ENCODE measurements at places on chromosomes 5 and 9. TPM values are rescaled to one million over a fixed set of nuclear protein-coding genes. Genes with fewer than 3 reads are reported as not detected.

The ASPN gene
- not detected for total RNA-seq

The SPINK1 gene
- not detected for total RNA-seq

DNA sequence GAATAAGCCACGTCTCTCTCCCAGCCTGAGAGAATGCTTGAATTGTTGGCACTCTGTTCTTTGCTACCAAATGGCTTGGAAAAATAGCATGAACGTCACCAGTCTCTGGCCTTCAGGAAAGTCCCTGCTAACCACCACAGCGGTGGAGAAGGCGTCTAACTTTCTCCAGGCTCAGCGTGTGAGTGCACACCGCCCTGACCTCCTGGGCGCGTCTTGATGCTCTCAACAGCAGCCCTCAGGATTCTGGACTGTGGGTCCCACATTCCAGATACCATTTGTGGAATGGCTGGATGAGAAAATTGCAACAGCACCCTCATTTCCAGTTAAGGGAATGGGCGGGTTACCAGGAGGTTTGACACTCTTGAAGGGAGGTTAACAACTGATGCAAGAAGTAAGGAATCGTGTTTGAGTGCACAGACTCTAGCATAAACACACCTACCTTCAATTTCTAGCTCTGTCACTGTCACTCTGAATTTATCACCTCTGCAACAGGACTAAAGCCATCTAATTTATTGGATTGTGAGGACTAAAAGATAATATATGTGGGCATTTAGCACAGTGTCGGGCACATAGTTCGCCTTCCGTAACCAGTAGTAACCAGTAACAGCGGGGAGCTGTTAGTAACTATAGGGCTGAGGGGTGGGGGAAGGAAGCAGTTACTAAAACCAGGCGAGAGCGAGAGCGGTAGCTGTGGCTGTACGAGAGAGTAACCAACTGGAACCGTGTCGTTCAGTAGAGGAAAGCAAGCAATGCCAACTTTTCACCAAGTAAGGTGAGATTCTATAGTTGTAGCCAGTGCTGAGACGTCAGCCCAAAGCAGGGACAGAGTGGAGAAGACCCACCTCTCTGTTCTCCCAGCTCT lies 807 bp upstream of the PLGRKT start:
- peak; percentile 70 for DNase-seq

GRCh38 chr9:90830051-90830450 lies 28.4 kb downstream of the SYK start:
- no peak for DNase-seq

- no peak for DNase-seq
Observed at GRCh38 chr5:37888476-37888875, 48.6 kb upstream of the GDNF start.

- DNase-seq: no peak
Observed at GRCh38 chr5:33075731-33076130, 364.6 kb downstream of the NPR3 start.

The TPRN gene
- total RNA-seq: 6.6 TPM

DNA sequence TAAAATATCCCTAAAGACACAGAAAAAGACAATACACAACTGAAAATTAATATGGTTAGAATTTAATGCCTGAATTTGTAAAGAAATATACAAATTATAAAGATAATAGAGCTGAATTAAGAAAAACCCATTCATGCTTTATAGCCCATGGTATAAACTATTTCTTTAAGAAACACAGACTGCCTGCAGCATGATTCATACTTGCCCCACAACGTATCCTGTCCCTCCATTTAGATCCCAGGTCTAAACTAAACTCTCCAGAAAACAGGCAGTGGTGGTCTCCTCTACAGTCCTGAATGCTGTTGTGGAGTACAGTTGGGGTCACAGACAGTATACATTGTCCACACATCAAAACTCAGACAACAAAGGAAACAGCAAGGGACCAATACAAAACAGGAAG lies 24.8 kb downstream of the IL6ST start:
- DNase-seq: no peak

The WDR38 gene
- total RNA-seq: not detected

DNA sequence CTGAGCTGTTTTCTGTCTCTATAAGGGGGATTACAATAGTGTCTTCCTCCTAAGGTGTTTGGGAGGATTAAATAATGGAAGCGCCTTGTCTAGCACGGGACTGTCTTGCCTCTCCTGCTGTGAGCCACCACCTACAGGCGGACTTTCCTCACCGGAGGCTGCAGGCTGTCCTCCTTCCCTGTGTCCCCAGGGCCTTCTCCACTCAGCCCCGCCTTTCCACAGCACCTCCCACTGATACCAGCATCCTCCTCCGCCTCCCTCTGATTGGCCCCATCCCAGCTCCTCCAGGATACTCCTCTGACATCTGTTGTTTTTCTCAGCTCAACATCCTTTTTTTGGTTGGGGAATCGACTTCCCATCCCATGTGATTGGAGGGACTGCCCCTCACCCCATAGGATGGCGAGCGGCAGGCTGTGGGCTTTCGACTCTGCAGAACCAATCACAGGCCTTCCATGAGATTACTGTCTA lies 851 bp upstream of the ZDHHC12 start:
- peak; percentile 58 for DNase-seq

DNA sequence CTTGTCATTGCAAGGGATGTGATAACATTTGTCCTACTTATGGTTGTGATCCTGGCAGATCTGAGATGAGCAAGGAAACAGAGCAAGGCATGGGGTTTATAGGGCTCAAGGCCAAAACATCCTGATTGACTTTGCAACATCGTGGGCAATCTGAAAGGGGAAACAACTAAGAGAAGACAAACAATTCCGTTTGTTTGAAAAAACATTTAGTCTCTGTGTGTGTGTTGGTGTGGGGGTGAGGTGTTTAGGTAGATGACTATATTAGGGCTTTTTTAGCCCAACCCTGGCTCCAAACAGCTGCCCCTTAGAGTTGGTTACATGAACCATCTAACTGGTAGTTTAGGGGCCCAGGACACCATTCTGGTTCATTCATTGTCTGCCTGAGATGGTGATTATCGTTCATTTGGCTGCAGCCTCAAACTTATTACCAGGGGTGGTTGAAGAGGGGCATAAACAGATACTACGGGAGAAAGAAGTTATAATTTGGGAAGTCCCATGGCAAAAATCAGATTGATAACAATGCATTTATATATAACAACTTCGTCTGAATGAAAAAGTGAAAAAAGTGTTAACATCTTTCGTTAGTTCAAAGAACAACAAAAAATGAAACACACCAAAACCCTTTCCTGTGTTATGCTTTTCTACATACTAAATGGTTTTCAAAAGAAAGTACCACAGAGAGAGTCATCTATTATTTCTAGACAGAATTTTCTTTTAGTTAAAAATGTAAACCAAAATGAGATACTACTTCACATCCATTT lies 5.7 kb downstream of the FYB1 start:
- peak; percentile 61 for DNase-seq

GRCh38 chr5:77906806-77907205 lies 130.7 kb upstream of the TBCA start:
- no peak for DNase-seq

- no peak for DNase-seq
Observed at GRCh38 chr9:124449381-124450151, 685 bp upstream of the ADGRD2 start.

DNA sequence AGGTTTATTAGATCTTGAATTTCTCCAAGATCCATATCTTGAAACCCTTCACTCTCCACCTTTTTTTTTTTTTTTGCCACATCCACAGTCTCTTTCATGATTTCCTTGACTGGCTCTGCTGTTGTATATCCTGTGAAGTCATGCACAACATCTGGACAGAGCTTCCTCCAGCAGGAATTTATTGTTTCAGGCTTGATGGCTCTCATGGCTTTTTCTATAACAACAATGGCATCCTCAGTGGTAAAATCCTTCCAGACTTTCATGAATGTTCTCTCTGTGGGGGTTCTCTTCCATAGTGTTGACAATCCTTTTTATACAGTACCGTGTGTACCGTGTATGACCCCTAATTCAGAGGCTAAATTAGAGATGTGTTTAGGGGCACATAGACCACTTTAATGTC lies 24.0 kb downstream of the RANBP17 start:
- DNase-seq: no peak

GRCh38 chr5:141486091-141486490 lies 1.3 kb downstream of the PCDHGC4 start:
- no peak for DNase-seq

GRCh38 chr9:135948968-135949367 lies 12.2 kb downstream of the UBAC1 start:
- no peak for DNase-seq

The PLAC8L1 gene
- total RNA-seq: 0.61 TPM

- no peak for DNase-seq
Observed at GRCh38 chr5:63155310-63155631, 576.7 kb downstream of the LRRC70 start.

The CCDC183 gene
- total RNA-seq: 0.20 TPM

GRCh38 chr9:133130685-133131244 lies 9.7 kb upstream of the RALGDS start:
- peak; percentile 76 for DNase-seq

DNA sequence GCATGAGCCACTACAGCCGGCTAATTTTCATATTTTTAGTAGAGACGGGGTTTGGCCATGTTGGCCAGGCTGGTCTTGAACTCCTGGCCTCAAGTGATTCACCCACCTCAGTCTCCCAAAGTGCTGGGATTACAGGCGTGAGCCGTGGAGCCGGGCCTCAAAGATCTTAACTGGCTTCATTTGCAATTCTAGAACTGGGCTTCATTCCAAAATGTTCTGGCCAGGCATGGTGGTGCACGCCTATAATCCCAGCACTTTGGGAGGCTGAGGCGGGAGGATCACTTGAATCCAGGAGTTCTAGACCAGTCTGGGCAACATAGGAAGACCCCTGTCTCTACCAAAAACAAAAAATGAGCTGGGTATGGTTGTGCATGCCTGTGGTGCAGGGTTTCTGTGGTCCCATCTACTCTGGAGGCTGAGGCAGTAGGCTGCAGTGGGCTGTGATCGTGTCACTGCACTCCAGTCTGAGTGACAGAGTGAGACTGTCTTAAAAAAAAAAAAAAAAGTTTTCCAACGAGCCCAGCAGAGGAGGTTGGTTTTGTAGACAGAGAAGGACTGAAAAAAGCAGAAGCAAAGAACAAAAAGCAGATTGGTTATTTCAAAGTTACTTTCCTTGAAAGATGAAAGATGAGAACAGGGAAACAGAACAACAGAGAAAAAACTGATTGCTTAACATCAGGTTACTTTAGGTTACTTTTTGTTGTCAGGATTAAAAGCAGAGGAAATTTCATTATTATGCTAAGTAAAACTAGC lies 78.2 kb downstream of the ANKRD55 start:
- peak; percentile 51 for DNase-seq

GRCh38 chr9:133980864-133981588 lies 11.1 kb downstream of the VAV2 start:
- DNase-seq: no peak

The FAM151B gene
- total RNA-seq: 0.25 TPM

DNA sequence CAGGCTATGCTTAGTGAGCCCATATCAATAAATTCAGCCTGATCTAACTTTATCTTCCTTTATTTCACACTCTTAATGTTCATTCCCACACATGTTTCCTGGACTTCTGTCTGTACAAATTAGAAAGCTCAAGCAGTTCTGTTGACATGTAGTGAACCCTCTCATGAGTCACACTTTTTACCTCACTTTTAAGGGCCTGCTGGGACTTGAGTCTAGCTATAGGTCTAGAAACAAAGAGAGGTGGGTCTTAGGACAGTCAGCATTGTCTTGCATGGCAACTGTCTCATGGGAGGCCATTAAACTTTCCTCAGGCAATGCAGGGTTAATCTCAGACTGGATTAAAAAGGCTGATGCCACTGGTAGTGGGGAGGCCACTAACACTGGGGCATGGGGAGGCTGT lies 8.6 kb upstream of the CCNH start:
- DNase-seq: no peak

The CKS2 gene
- 230 TPM for total RNA-seq

- no peak for DNase-seq
Observed at GRCh38 chr9:20271096-20271495, 351.2 kb downstream of the MLLT3 start.

The SPATA31D4 gene
- total RNA-seq: not detected

DNA sequence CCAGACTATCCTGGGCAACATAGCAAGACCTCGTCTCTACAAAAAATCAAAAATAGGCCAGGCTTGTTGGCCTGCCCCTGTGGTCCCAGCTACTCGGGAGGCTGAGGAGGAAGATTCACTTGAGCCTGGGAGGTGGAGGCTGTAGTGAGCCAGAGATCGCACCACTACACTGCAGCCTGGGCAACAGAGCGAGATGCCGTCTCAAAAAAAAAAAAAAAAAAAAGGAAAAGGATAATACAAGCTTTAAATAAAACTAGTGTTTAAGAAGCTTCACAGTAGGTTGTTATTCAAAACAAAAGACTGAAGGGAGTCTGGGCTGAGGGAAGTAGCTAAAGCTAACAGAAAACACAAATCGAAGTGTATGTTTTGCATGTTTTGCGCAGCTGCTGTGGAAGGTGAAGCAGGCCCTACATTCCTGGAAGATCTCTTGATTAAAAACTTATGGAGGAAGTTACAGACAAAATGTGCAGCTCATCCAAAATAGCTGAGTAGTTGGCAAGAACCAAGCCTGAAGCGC lies 581 bp upstream of the C9orf40 start:
- no peak for DNase-seq

DNA sequence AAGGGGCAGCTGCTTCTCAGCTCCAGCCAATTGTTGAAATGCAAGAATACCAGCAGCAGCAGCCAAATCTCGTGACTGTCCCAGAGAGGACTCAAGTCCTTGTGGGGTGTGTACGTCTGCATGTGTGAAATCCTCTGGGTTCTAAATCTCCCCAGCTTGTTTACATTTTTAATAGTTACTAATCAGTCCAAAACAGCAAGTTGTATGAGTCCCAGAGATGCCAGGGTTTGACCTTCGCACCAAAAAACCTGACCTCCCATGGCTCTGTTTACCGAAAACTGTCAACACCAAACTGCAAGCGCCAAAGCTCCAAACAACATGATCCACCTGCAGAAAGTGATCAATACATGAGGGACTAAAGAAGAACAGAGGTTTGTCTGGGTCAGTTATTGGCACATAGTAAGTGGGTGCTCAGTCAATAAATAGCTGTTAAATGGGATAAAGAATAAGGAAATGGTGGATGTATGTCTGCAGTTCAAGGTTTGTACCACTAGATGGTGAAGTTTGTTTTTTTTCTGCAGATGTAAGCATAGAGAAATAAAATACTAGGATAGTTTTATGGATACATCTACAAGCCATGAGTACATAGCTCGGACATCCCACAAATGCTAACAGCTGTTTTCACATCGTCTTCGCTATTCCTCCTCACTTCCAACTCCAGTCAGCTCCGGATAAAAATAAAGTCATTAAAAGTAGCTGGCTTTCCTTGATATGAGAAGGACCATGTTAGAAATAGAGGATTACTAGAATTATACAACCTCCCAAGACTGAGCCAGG lies 85.3 kb upstream of the ADRB2 start:
- DNase-seq: no peak

The PFDN1 gene
- 50.6 TPM for total RNA-seq

The SGCD gene
- not detected for total RNA-seq

GRCh38 chr9:101739311-101739710 lies 864 bp upstream of the GRIN3A start:
- no peak for DNase-seq

GRCh38 chr5:73365301-73365853 lies 83.2 kb downstream of the FOXD1 start:
- no peak for DNase-seq
